ENCODE measurements at places on chromosomes 3 and 15.

GRCh38 chr3:37466660-37467359 is 292.4 kb upstream of the LRRFIP2 start:
- no peak for DNase-seq

DNA sequence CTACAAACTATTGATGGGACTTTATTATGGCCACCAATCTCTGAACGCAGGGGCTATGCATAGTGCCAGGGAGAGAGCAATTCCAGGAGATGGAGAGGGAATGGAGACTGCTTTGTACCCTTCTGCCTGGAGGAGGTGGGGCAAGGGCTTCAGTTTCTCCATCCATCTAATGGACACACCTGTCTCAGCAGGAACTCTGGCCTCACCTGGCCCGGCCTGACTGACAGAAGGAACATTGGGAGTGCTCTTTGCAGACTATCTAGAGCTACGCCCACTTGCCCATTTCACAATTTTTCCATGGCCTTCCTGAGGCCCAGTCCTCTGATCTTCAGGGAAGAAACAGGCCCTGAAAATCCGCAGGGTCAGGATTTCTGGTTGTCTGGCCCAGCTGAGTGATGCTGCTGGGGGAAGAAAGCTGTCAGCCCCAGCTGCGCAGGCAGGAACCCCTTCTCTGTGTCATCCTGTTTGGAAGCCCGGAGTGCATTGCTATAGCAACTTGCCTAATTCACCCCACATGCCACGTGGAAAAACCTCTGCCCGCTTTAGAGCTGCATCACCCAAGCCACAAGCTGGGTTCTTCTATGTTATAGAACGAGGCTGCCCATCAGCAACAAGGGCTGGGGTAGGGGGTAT is 6.4 kb downstream of the ITGA11 start:
- DNase-seq, result peak; percentile 83

- no peak for DNase-seq
Observed at GRCh38 chr15:80904998-80905397, 84.6 kb downstream of the MESD start.

DNA sequence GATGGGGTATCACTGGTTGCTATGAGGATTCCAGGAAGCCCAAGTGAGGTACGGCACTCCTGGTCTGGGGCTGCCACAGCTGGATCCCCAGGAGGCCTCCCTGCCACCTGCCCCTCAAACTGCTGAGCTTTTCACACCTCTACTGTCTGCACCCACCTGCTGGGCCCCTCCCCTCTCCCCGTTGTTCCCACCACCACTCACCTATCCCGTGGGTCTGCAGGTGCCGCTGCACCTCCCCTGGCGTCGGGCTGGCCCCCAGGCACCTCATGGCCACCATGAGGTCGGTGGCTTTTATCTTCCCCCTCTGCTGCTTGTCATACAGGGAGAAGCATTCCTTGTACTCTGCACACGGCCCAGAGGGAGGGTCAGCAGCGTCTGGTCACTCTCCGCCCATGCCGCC is 5.8 kb downstream of the CALML4 start:
- no peak for DNase-seq

- no peak for DNase-seq
Observed at GRCh38 chr15:49015896-49016295, 30.4 kb downstream of the SECISBP2L start.

- DNase-seq, result no peak
Observed at GRCh38 chr3:52012699-52013098, 17.0 kb upstream of the RPL29 start.

DNA sequence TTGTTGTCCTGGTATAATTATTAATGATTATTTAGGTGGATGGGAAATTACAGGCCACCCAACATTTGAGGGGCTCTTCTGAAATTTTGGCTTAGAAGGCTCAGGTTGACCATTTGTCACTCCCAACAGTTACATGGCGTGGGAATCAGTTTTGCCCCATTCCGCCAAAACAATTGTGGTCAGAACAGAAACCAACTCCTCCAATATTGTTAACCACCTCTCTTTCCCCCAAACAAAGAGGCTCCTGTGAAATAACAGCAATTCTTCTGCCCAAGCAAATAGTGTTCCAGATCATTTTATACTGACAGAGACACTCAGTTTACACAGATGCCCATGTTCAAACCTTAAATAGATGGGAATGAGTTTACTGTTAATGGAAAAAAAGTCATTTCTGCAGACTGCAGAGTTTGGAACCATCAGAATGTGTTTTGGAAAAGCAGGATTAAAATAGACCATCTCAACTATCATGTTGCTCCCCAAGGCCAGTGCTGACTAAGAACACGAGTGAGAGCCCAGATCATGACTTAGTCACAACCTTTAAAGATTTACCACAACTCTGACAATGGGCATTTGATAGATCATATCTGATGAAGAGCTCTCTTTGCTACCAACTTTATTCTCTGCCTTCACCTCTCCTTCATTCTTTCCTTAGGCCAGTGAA is 102.1 kb downstream of the DUT start:
- peak; percentile 94 for DNase-seq

- DNase-seq, result peak; percentile 59
Observed at GRCh38 chr3:129612534-129613366, 6.3 kb upstream of the PLXND1 start.

DNA sequence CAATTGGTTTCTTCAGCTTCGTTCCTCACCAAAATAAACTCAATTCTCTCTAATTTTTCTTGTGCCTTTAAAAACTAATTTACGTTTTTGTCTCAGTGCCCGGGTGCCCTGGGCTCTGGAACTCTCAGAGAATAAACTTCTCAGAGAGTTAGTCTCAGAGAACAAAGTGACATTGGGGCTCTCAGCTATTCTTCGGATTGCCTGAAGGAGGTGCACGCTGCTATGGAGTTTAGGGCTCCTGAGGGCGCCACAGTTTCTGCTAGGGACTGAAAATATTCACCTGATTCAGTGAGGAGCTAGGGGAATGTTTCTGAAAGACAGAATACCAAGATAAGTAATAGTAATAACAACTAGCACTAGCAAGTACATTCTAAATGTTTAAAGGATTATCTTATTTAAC is 22.7 kb downstream of the ZIC4 start:
- DNase-seq, result no peak

- DNase-seq, result peak; percentile 8
Observed at GRCh38 chr15:25022233-25022632, 67.4 kb downstream of the SNRPN start.

- DNase-seq, result no peak
Observed at GRCh38 chr15:99110581-99111320, 5.9 kb downstream of the SYNM start.

GRCh38 chr3:21691036-21691435 is 60.0 kb downstream of the ZNF385D start:
- DNase-seq, result peak; percentile 14

DNA sequence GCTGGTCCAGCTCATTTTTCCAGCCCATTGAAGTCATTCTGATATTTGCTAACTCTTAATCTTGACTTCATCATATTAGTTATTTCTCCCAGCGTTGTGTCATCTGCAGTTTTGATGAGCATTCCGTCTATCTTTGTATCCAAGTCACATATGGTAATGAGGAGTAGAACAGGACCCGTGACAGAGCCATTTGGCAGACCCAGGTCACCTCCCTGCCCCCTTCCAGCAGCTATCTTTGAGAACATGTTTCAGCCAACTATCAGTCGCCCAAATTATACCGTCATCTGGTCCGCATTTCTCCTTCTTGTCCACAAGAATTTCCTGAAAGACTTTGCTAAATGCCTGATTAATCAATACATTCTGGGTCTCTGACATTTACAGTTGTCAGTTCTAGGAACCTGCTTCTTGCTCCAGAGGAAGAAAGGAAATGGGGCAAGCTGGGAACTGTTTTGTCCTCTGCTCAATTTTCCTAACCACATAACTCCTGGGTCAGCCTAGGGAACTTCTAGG is 347.1 kb upstream of the NR2E3 start:
- no peak for DNase-seq

Measured in RPMI7951 (cell line).